ENCODE measurements at places on chromosomes 6 and 20. TPM values are rescaled to one million over a fixed set of nuclear protein-coding genes. Genes with fewer than 3 reads are reported as not detected.

Gene GDAP1L1
- total RNA-seq: not detected

Gene CAGE1
- 0.20 TPM for total RNA-seq

DNA sequence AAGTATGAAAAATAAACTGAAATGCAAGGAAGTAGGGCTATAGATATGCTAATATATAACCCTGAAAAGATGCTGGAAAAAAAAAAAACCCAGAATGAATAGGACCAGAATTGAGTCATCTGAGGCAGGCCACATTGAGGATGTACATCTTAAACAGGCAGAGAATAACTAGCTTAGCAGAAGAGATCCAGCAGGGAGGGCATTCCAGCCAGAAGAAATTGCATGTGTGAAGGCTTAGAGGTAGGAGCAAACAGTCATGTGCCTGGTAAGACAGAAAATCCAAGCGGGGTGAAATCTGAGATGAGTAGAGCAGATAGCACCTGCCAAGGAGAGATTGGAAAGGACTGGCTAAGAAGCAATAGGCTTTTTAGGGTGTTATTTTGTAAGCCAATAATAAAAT, 2.6 kb downstream of the COL19A1 start:
- DNase-seq: no peak

GRCh38 chr6:110735666-110736065, 79.6 kb downstream of the CDK19 start:
- no peak for DNase-seq

DNA sequence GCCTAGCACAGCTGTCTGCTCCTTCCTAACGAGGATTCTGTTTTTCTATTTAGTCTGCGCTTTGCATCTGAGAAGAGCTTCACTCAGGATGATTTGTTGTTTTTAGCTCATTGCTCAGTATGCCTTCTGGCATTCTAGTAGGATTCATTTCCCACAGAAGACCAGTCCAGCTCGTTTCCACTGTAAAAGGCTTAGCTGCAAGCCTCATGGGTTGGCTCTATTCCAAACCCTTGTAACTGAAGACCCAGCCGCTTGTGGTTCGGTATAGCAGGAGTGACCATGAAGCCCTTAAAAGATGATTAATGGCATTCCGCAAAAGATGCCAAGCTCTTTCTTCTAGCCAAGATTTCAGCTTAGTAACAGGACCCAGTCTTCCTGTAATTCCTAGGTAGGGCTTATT, 7.2 kb downstream of the ADGRF1 start:
- DNase-seq: peak; percentile 6

DNA sequence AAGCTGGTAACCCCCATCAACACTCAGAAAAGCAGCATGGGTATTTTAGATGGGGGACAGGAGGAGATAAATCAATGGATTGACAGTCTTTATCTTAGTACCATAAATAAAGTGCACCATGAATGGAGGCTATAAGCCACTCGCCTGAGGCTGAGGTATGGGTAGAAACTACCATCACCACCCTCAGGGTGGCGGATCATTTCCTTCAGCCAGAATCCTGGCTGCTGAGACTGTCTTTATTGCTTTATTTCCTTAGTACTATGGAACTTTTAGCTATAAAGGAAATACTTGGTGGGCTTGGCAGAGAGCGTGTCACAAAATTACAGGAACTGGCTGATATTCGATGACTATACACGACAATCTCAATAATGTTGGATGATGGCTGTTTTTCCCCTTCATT, 52.2 kb downstream of the STK38 start:
- DNase-seq: no peak
